ENCODE measurements at places on chromosomes 16 and 17.

DNA sequence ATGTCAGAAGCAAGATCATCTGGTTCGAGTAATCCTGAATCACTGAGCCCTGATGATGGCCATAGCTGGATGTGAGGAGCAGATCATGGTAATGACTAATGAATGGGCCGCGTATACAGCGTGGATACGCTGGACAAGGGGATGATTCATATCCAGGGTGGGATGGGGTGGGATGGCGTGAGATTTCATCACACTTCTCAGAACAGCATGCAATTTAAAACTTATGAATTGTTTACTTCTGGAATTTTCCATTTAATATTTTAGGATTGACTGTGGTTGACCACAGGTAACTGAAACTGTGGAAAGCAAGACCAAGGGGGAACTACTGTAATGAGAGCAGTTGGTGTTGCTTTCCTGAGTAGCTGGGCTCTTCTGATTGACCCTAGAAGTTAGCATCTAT is 225.5 kb downstream of the STX8 start:
- no peak for DNase-seq

DNA sequence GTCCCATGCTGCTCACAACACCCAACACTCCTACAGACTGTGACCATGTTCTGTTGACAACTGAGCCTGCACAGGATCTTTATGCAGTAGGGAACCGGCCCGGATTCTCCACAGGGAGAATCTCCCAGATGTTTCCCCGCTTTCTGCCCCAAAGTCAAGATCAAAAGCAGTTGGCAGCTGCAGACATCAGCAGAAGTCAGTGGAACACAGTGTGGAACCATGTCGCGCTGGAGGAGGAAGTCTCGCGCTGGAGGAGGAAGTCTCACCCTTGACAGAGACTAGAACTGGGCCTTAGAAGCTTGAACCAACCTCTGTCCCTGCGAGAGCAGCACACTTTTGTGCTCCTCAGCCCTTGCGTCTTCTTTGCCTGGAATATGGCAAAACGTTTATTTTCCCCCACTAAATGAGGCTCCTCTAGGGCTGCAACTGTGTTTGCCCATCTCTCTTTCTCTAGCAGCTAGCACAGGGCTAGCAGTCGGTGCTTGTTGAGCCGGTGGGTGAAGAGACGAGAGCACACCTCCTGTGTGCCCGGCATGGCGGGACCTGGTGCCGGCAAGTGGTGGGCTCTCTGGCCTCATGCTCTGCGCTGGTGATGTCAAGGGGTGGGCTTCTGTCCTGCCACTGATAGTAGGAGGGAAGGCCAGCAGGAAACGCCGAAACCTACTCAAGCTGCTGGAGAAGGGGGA is 2.1 kb upstream of the MRC2 start:
- no peak for DNase-seq

DNA sequence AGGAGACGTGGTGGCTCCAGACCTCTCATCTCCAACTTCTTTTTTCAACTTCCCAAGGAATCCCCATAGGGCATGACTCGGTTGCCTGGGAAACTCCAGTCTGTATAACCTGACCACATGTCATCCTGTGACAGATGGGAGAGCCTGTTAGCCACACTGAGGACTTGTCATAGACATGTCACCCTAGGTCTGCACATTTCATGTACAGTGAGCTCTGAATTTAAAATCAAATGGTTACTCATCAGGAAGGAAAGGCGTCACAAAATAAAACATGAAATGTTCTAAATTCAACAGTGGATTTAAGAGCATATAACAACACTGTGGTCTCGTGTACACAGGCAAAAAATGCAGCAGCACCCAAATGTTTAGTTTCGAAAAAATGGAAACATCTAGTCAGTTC is 22.2 kb upstream of the ADAMTS18 start:
- no peak for DNase-seq

GRCh38 chr16:67342616-67343015 is 16.0 kb downstream of the LRRC36 start:
- DNase-seq: no peak

DNA sequence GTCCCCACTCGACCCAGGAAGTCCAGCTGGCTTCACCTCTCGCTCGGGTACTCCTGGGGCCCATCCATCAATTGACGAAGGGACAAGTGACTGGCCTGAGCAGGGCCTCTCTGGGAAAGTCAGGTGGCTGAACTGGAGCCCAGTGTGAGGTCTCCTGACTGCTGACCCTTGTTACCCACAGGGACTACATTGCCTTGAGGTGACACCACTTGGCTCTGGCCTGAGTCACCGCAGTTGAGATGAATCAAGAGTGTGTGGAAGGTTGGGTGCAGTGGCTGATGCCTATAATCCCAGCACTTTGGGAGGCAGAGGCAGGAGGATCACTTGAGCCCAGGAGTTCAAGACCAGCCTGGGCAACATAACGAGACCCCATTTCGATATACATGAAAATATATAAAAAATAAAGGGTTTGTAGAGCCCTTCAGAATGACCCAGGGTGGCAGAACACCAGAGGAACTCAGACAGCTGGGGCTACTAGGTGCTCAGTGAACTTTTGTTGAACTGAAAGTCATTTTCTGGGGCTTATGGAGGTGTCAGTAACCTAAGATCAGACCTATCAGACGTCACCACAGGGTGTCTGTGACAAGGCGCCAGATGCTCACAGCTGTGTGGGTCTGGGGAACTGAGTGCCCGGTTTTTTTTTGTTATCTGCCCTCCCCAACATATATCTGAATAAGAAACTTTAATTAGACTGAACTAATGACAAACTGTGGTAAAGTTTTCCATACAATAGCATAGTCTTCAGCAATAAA is 14.8 kb upstream of the ZFP90 start:
- DNase-seq: no peak

DNA sequence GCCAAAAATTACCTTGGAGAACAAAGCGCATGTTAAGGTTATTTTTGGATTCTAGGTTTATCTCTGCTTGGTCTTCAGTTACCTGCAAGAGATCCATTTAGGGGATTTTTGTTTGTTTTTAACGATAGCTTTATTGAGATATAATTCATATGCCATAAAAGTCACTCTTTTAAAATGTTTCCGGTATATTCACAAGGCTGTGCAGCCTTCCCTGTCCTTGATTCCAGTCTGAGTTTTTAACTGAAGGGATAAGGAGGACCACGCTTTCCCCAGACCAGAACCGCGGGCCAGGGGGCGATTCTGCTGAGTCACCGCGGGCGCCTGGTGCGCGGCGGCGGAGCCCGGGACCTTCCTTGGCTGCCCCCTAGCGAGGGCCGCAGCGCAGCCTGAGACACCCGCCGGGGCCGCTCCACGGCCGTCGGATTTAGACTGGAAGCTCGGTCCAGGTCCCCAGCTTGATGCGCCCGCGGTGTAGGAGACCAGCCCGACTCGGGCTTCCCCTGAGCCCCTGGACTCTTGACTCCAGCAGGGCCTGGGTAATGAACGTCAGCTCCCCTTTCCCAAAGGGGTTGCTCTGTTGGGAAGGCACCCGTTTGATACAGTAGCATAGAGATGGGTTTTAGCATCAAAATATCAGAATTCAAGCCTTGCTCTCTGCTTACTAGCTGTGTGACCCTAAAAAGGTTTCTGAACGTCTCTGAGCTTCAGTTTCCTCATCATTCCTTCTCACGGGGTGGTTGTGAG is 50.0 kb upstream of the STH start:
- peak; percentile 73 for DNase-seq

DNA sequence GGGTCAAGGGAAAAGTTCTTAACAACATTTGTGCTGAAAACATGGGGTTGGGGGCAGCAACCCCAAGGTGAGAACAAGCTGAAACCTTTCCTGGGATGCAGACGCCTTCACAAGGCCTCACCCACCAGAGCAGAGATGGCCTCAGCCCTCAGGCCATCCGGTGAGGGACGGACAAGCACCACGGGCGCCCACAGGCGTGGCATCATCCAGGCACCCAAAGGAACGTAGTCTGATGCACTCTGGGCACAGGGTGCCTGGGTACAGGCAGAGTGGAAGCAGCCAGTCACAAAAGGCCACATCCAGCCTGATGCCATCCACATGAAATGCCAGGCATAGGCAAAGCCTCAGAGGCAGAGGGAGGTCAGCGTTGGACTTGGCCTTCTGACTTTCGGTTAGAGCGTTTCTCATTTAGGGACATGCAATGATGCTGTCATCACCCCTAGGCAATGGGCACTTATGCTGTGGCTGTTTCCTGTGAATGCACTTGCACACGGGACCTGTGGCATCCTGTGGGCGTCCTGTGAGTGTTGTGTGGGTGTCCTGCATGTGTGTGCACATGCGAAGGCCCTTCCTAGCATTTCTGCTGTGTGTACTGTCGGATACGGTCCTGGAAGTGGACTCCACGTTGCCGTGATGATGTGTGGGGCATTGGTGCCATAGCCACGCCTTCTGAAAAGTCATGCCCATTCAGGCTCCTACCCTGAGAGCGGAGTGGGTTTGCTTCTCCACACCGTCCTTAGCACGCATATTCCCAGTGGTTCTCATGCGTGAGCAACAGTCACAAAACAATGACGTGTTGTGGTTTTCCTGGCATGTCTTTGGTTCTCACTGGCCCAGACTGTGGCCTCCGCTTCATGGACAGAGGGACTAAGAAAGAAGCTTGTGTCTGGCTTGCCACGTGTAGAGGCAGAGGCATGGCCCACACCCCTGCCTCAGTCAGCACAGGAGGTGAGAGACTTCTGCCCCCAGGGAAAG is 52.7 kb upstream of the ZNF469 start:
- no peak for DNase-seq

- DNase-seq: peak; percentile 51
Observed at GRCh38 chr17:72422505-72423285, 301.9 kb downstream of the SOX9 start.

DNA sequence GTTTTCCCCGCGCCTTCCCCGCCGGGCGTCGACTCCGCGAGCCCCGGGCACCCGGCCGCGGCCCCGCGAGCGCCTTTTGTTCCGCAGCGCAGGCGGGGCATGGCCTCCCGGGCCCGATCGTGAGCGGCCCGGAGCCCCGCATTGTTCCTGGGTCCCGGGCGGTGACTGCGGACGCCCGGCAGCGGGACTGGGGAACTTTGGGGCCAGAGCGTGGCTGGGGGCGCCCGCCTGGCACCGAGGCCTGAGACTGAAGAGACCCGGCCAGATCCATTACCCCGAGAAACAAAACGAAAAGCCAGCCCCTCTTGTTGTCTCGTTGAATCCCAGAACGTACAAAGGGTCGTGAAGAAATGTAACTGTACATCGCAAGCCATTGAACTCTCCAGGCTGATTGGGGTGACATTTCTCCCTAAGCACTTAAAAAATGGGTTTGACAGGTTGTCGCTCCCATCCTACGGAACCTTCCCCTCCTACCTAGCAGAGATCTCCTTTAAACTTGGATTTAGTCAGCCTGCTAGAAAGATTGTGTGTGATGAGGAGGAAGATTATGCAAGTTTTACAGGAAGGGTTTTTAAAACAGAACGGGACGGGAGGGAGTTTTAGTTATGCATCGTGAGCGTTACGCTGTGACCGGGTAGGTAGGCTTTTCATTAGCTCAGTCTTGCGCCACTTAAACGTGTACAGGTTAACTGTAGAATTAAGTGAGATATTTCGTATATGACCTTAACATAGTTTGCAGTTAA is 825 bp downstream of the METTL9 start:
- no peak for DNase-seq

DNA sequence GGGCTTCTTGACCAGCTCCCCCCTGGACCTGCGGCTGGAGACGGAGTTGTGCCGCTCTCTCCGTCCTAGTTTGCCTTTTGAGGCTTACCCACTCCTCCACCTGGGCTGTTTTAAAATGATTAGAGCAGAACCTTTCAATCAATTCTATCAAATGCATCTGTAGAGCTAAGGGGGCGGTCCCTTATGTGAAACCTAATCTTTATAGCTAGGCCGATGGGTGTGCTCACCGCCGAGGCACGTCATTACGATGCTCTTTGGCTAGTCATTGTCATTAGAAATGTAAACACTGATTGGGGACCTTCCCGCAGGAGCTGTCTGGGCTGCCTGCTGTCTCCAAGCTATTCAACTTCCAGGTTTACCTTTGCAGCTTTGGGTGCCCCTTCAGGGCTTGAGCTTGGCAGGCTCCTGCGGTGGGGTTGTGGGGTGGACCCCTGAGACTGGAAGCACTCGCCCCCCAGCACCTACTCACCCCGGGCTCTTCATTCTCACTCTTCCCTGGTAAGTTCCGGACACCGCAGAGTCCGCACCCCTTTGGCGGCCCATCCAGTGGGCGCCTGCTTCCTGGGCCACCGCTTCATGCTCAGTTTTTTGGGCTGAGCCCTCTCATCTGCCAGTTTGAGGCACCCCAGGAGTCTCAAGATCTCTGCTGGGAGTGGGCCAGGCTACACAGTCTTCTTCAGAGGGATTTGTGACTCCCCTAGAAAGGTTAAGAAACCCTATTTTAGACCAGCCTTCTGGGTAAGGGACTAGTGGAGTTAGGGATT is 20.9 kb upstream of the IL17C start:
- DNase-seq: no peak

- DNase-seq: no peak
Observed at GRCh38 chr16:11205754-11206581, 50.0 kb downstream of the SOCS1 start.
